NCI-H1105 treated with DMSO at 0.1 percent for 48 hours (cell line): ENCODE measurements at places on chromosomes 13 and 19.

DNA sequence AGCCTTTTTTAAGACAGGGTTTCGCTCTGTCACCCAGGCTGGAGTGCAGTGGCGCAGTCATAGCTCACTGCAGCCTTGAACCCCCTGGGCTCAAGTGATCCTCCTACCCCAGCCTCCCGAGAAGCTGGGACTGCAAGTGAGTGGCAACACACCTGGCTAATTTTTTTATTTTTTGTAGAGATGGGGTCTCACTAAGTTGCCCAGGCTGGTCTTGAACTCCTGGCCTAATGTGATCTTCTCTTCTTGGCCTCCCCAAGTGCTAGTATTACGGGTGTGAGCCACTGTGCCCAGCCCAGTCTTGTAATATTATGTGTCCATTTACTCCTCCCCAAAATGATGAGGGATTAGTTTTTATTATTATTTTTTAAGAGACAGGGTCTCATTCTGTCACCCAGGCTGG lies 3.1 kb upstream of the LINGO3 start:
- DNase-seq, result no peak

GRCh38 chr13:93183302-93183701 lies 43.3 kb upstream of the GPC6 start:
- no peak for DNase-seq

- peak; percentile 19 for DNase-seq
Observed at GRCh38 chr13:74555651-74556420, 421.6 kb upstream of the KLF12 start.

- peak; percentile 32 for DNase-seq
Observed at GRCh38 chr13:59631271-59631670, 532.5 kb downstream of the DIAPH3 start.

- DNase-seq, result no peak
Observed at GRCh38 chr13:42322806-42323205, 50.9 kb downstream of the AKAP11 start.

GRCh38 chr13:26813321-26813979 lies 52.9 kb upstream of the GPR12 start:
- DNase-seq, result no peak

DNA sequence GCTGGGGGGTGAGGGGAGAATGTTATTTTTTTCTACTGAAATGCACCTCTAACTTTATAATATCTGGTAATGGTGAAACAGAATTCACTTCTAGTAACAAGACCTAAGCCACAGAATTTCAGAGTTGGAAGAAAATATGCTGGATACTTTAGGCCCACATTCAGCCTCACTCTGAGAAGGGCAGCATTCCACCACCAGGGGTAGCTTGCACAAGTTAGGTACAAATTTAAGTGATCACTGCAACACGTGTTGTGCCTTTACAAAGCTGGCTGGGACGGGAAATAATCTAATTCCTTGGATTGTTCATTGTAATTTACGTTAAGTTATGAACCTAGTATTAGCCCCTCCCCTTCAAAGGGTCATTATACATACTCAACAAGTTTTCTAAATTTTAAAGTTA lies 192.3 kb downstream of the RGCC start:
- no peak for DNase-seq

- no peak for DNase-seq
Observed at GRCh38 chr13:33284031-33284430, 1.5 kb downstream of the STARD13 start.

DNA sequence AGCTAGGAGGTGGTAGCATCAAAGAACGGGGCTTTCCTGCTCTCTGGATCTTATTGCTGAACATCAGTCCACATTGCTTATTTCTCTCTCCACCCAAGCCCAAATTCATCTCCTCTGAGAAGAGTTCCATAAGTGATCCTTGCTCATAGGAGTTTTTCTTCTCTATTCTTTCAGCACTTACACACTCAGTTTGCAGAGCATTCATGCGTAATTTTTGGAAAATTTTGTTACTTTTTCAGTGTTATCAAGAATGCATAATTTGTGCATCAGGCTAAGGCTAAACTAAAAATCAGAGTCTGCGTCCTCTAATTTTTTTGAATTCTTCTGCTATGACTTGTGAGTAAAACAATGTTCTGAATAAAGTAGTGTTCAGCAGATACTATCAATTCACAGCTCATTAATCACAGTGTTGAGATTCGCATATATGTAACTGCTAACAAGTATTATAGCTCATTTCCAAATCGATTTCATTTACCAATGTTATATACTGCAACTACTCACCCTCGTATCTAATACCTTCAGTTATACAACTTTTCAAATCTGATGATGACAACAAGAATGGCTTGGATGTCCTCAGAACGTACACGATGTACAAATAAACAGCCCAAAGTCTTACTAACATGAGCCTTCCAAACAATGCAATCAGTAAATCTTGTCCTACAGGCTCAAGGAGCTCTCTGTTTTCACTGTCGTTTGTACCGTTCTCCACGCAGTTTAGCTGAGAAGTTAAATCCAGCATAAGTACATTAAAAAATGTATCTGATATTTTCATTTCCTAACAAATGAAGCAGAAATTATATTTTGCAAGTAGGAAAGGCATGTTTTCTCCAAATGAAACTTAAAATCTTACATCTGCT lies 36.4 kb upstream of the STARD13 start:
- DNase-seq, result no peak

- DNase-seq, result peak; percentile 21
Observed at GRCh38 chr19:53881482-53882390, at the start of gene PRKCG. TSS of gene PRKCG (plus strand) at chr19:53882197. CDS start at chr19:53882495, 298 bp downstream.

GRCh38 chr13:32911506-32911905 lies 104.7 kb upstream of the KL start:
- peak; percentile 4 for DNase-seq

- DNase-seq, result no peak
Observed at GRCh38 chr13:83215627-83216026, 666.6 kb downstream of the SLITRK1 start.

- no peak for DNase-seq
Observed at GRCh38 chr19:42199440-42200115, 17.9 kb downstream of the DEDD2 start.

DNA sequence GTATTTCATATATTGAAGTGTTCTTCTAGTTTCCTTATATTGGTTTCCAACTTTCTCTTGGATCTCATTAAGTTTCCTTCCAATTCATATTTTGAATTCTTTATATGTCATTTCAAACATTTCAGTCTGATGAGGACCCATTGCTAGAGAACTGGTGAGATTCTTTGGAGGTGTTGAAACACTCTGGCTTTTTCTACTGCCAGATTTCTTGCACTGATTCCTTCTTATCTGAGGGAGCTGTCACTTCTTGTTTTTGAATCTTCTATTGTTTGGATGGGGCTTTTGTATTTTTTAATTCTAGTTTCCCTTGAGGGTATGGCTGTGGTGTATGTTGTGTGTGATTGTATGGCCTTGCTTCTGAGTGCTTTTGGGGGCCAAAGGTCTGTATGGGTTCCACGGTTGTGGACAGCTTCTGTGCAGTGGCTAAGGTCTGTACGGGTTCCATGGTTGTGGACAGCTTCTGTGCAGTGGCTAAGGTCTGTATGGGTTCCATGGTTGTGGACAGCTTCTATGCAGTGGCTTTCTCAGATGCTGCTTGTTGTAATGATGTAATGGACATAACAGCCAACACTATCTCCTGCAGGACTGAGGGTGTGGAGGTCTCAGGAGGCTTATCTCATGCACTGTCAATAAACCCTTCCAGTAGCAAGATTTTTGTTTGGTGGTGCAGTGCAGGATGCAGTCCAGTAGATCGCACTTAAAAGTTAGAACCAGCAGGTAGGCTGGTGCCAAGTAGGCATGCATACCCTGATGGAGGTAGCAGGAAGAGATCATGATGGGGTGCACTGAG lies 36.8 kb downstream of the ACSBG2 start:
- no peak for DNase-seq

- peak; percentile 23 for DNase-seq
Observed at GRCh38 chr13:77511552-77511951, 24.0 kb upstream of the SCEL start.

DNA sequence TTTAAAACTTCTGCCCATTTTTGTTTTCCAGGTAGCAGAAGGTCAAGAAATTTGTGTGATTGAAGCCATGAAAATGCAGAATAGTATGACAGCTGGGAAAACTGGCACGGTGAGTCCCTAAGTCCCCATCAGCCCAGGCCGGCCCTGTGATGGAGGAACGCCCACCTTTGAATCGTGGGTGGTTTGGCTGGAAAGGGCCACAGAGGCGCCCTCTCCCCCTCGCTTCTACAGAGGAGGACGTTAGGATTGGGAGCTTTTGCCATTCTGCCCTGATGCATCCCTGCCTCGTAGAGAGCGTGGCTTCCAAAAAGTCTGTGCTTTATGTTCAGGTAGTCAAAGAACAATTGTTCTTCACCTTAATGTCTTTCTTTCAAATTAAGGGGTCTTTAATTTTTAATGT lies 60.9 kb downstream of the GGACT start:
- no peak for DNase-seq

DNA sequence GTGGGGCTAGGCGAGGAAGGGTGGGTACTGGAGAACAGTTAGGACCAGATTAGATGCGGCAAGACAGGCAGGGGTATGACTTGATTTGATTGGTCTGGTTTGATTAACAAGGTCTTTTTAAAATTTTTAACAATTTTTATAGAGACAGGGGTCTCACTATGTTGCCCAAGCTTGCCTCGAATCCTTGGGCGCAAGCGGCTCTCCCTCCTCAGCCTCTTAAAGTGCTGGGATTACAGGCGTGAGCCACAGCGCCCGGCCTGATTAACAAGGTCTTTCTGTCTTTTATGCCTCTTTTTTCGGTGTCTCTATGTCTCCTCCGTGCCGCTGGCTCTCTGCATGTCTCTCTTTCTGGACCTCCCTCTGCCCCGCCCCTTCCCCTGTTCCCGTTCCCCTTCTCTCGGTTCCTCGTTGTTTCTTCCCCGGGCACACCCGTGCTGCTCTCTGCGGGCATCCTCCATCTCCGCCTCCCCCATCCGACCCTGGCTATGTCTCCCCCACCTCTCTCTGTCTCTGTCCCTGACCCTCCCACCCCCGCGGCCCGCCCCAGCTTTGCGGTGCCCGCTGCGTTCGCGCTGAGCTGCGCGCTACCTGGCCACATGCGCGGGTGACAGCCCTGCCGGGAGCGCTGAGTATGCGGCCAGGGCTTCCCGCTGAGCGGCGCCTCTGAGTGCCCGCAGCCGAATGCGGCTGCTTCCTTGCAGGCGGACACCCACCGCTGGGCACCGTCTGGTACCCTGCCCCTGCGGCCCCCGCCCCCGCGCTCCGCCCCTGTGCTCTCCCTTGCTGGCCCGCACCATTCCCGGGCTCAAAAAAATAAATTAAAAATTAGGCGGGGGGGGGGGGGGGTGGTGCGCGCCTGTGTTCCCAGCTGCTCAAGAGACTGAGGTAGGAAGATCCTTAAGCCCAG lies 8.1 kb upstream of the SDHAF1 start:
- DNase-seq, result peak; percentile 57

DNA sequence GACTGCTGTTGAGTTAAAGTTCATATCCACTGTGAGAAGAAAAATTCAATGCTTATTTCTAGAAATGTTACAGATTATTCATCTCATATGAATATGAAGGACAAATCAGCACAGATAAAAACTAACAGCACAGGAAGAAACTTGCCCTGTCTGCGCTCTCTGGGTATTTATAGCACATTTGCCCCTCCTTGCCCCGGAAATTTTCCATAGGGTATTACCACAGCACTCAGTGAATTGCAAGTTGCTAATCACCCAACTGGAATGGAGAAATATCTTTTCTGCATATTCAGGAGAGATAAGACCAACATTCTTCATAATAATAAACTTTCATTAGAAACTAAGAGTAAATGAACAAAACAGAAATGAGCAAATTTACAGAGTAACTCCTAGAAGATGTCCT lies 318.0 kb upstream of the KLF12 start:
- no peak for DNase-seq

DNA sequence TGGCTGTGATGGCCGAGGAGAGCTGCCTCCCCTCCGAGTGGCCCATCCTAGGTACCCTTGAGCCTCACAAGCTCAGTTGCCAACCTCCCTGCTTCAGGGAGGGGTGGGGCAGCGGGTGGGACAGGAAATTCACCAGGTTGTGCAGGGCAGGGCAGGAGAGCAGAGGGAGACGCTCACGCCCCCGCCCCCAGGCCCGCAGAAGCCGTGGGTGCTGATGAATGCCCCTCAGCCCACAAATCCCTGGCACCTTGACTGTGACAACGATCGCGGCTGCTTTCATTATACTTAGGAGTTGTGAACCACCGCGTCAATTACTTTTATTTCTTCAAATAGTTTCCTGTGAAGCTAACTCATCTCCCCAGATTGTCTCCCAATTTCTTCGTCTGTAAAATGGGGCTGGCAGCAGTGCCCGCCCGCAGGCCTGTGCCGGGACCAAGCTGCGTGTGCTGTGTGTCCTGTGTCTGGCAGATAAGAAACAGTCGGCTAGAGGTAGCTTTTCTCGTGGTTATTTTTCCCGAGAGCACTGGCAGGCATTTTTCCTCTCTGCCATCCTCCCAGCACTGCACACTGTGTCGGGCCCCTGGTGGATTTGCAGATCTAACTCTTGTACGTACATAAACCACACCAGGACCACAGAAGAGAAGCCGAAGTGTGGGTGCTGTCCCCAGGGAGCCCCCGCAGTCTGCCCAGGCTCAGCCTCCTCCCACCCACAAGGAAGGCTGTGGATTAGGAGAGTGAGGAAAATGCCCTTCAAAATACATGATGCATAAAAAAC lies 7.9 kb upstream of the RASA3 start:
- no peak for DNase-seq

- DNase-seq, result no peak
Observed at GRCh38 chr13:77391475-77391874, 64.6 kb upstream of the MYCBP2 start.

- no peak for DNase-seq
Observed at GRCh38 chr13:28609926-28610325, 49.0 kb upstream of the POMP start.

DNA sequence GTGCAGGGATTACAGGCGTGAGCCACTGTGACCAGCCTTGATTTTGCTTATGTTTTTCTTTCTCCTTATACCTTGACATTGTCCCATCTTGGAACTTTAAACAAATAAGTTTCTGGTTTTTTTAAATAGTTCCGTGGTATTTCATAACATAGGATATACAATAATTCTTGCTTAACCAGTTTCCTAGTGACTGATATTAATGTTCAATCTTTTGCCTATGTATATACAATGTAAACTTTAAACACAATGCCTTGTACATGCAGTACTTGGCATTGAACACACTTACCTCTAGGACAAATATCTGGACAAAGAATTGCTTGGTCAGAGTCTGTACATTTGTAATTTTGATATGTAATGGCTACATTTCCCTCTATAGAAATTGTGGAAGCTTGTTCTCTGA lies 24.4 kb upstream of the SPACA4 start:
- no peak for DNase-seq

- DNase-seq, result no peak
Observed at GRCh38 chr19:58544591-58545285, 874 bp downstream of the TRIM28 start.

DNA sequence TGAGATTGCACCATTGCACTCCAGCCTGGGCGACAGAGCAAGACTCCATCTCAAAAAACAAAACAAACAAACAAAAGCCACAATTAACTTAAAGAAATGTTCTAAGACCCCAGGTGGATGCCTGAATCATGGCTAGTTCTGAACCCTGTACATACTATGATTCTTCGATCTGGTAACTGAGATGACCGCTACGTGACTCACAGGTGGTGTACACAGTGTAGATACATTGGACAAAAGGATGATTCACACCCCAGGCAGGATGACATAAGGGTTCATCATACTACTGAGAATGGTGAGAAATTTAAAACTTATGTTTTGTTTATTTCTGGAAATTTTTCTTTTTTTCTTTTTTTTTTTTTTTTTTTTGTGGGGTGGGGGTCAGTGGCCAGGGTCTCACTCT lies 6.5 kb downstream of the ZNF426 start:
- DNase-seq, result no peak

- no peak for DNase-seq
Observed at GRCh38 chr19:33815380-33816340, 19.0 kb downstream of the KCTD15 start.

GRCh38 chr13:65090186-65090585 lies 2139.9 kb downstream of the PCDH9 start:
- no peak for DNase-seq

- no peak for DNase-seq
Observed at GRCh38 chr19:38277969-38278680, 13.8 kb downstream of the SPINT2 start.
